Mesothelial cell of epicardium (in vitro differentiated cells): ENCODE measurements at places on chromosomes 5 and 9. TPM values are rescaled to one million over a fixed set of nuclear protein-coding genes. Genes with fewer than 3 reads are reported as not detected.

DNA sequence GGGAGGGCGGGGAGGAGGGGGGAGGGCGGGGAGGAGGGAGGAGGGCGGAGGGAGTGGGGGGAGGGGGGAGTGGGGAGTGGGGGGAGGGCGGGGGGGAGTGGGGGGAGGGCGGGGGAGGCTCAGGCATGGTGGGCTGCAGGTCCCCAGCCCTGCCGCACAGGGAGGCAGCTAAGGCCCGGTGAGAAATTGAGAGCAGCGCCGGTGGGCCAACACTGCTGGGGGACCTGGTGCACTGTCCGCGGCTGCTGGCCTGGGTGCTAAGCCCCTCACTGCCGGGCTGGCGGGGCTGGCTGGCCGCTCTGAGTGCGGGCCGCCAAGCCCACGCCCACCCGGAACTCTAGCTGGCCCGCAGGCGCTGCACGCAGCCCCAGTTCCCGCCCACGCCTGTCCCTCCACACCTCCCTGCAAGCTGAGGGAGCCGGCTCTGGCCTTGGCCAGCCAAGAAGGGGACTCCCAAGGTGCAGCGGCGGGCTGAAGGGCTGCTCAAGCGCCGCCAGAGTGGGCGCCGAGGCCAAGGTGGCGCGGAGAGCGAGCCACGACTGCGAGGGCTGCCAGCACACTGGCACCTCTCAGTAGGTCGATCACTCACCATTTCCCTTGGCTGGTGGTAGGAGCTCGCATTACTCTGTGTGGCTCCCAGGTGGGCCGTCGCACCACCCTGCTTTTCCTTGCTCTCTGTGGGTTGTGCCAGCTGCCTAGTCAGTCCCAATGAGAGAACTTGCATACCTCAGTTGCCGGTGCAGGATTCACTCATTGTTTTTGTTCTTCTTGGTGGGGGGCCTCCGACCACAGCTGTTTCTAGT is 160.2 kb downstream of the CNTLN start:
- DNase-seq = no peak
- no peak overlapping the region for H3K27ac ChIP-seq
- H3K36me3 ChIP-seq = peaks cover 24% of the 10 kb centered on the region
- H3K27me3 ChIP-seq = no peaks in the 10 kb centered on the region
- no peaks in the 10 kb centered on the region for H3K4me1 ChIP-seq
- no peak overlapping the region for H3K4me3 ChIP-seq

- H3K27me3 ChIP-seq = peaks cover 3% of the 10 kb centered on the region
- H3K4me1 ChIP-seq = peaks cover 10% of the 10 kb centered on the region
- no peak overlapping the region for H3K4me3 ChIP-seq
- H3K36me3 ChIP-seq = peaks cover 8% of the 10 kb centered on the region
- DNase-seq = no peak
Measured at GRCh38 chr9:137478613-137478961, 19.5 kb upstream of the NSMF start.

DNA sequence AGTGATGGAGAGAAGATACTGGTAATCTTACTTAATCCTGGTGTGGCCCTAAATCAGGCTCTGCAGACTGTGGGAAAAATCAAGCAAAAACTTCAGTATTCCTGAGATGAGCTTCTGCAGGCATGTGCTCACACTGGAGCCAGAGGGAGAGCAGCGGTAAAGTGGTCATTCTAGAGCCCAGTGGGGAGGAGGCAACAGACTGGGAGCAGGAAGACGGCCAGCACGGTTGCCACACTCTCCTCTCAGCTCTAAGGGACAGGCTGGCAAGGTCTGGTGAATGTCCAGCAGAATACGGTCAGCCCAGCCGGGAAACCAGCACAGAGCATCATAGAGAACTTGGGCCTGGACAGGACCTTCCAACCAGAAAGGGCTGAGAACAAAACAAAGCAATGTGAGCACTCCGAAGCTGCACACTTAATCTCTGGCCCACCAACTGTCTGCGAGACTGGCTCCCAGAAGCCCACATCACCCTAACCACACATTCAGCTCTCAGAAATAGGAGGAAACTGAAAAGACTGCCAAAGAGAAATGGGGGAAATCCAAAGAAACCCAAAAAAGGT is 30.3 kb downstream of the MED27 start:
- H3K27ac ChIP-seq = no peak overlapping the region
- no peak overlapping the region for H3K4me3 ChIP-seq
- H3K36me3 ChIP-seq = no peaks in the 10 kb centered on the region
- H3K4me1 ChIP-seq = peaks cover 15% of the 10 kb centered on the region
- DNase-seq = no peak

DNA sequence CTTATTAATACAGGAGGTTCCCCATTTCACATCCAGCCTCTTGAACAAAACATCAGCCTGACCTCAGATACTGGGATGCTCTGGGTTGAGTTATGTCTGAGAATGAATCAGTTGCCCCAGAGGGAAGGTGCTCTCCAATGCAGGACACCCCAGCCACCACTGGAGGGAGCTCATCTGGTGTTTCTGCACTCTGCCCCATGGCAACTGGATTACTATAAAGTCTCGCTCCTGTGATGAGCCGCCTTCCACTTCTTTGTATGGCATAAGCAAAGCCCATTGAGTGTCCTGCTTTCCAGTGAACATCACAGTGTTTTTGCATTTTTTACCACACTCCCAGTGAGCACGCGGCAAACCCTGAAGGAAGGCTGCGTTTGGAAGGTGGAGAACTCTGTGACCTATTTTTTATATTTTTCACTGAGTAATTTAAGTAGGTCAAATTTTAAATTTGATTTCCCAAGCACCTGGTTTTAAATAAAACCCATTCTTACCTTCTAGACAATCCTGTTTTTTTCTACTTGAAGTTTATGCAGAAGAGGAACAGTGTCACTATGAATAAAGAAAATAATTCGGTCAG is 176.9 kb upstream of the WWC1 start:
- peaks cover 2% of the 10 kb centered on the region for H3K27me3 ChIP-seq
- H3K4me3 ChIP-seq = no peak overlapping the region
- no peaks in the 10 kb centered on the region for H3K36me3 ChIP-seq
- no peaks in the 10 kb centered on the region for H3K4me1 ChIP-seq

SHISAL2B gene
- total RNA-seq = not detected in 3 replicates

GRCh38 chr9:133276923-133277322 is 1.9 kb upstream of the ABO start:
- H3K4me1 ChIP-seq = peaks cover 2% of the 10 kb centered on the region
- no peak overlapping the region for H3K4me3 ChIP-seq
- no peaks in the 10 kb centered on the region for H3K36me3 ChIP-seq
- H3K27me3 ChIP-seq = peaks cover 74% of the 10 kb centered on the region

DNA sequence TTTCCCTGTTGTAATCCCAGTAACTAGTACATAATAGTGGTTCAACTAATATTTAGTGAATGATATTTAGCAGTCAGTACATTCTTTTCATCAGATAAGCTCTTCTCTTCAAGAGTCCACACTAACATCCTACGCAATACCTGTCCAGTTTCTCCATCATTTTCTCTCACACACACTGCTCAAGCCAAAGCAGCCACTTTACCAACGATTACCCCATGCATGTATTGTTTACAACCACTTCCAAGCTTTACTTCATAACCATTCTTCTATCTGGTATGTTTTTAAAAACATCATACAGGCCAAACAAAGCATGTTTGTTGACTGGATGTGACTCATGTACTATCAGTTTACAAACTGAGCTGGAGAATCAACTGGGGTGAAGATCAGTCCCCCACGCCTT is 7.3 kb downstream of the UBTD2 start:
- H3K27ac ChIP-seq = no peak overlapping the region
- H3K4me3 ChIP-seq = no peak overlapping the region
- peaks cover 21% of the 10 kb centered on the region for H3K36me3 ChIP-seq
- no peaks in the 10 kb centered on the region for H3K27me3 ChIP-seq

DNA sequence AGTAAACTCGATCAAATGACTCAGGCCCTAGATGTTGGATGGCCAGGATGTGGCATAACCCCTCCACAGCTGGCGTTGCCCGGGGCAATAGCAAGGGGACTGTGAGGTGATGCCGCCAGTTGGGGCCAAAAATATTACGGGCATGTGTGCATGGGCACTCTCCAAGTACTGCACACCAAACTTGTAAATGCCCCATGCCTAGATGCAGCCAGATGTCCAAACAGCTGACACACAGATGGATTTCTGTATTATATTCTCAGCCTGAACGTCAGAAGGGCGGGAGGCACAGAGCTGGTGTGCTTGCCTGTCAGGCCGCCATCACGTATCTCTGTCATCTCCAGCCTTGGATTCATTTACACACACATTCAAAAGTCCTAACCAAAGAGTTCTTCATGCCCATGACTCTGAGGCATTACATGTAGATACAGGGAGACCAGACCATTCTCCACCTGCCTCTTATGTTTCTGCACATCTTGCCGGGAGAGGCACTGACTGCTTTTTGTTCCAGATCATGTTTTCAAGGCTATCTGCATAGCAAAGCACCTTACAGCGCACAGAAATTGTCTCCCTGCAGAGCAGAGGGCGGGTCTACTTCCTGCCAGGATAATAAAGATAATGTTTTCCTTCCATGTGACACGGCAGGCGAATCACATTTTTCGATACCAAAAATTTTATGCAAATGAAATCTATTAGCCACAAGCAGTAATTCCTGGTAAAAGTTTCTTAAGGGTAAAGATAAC is 200.9 kb upstream of the ADAMTS16 start:
- no peak overlapping the region for H3K27ac ChIP-seq
- no peak for DNase-seq
- H3K4me1 ChIP-seq = no peaks in the 10 kb centered on the region
- H3K36me3 ChIP-seq = no peaks in the 10 kb centered on the region
- no peak overlapping the region for H3K4me3 ChIP-seq

ZFR gene
- total RNA-seq = 68.2 to 71.5 TPM (median 70.7 TPM) in 3 replicates

DNA sequence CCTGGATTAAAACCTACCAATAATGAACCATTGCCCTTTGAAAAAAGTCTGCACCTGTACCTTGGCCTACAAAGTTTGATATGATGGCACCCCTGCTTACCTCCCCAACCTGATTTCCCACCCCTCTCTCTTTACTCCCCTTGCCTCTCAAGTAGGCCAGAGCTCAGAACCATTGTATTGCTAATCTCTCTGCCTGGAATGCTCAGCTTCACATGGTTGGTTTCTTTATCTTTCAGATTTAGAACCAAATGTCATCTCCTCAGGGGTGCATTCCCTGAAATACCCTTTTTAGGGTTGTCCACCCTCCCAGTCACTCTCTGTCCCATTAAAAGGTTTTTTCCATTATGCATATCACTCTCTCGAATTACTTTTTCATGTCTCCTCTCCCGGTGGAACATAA is 116.6 kb upstream of the VCAN start:
- H3K36me3 ChIP-seq = peaks cover 6% of the 10 kb centered on the region
- no peak for DNase-seq
- H3K4me1 ChIP-seq = peaks cover 4% of the 10 kb centered on the region
- no peak overlapping the region for H3K4me3 ChIP-seq

DNA sequence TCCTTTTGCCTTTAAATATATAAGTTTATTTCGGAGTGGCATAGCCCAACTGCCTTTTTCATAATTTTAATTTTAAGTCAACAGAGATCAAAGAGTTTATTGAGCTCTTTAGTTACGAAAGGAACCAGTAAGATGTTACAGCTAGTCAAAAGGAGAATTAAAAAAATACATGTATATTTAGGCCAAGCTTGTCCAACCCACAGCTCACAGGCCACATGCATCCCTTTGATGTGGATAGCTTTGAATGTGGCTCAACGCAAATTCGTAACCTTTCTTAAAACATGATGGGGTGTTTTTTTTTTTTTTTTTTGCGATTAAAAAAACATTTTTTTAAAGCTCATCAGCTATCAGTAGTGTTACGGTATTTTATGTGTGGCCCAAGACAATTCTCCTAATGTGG is 50.2 kb upstream of the IL31RA start:
- H3K36me3 ChIP-seq = no peaks in the 10 kb centered on the region
- peaks cover 2% of the 10 kb centered on the region for H3K27me3 ChIP-seq
- no peak overlapping the region for H3K27ac ChIP-seq
- DNase-seq = no peak
- no peak overlapping the region for H3K4me3 ChIP-seq

BRINP1 gene
- 11.4 to 13.2 TPM (median 13.0 TPM) in 3 replicates for total RNA-seq

PCSK5 gene
- total RNA-seq = 13.5 to 15.7 TPM (median 14.6 TPM) in 3 replicates

- DNase-seq = no peak
- H3K27ac ChIP-seq = no peak overlapping the region
- H3K4me3 ChIP-seq = no peak overlapping the region
- H3K4me1 ChIP-seq = peaks cover 10% of the 10 kb centered on the region
- H3K27me3 ChIP-seq = no peaks in the 10 kb centered on the region
- no peaks in the 10 kb centered on the region for H3K36me3 ChIP-seq
Measured at GRCh38 chr5:40206030-40206429, 473.7 kb upstream of the PTGER4 start.

DNA sequence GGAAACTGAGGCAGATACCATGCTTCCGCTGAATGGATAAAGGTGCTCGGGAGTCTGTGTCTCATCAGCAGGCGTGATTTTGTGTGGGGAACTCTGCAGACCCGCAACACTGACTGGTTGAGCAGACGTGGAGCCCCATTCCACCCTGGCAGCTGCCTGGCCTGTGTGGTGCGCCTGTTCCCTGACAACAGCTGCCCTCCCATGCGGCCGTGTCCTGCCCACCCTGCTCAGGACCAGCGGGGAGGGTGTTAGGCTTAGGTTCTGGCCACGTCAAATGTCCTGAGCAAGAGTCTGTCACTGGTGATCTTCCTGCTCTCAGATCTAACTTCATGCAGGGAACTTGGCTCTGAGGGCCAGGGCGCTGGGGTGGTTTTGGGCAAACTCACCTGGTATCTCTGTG is 417.7 kb upstream of the IRX4 start:
- peaks cover 26% of the 10 kb centered on the region for H3K4me1 ChIP-seq
- no peak for DNase-seq
- H3K36me3 ChIP-seq = no peaks in the 10 kb centered on the region
- peaks cover 10% of the 10 kb centered on the region for H3K27me3 ChIP-seq

DNA sequence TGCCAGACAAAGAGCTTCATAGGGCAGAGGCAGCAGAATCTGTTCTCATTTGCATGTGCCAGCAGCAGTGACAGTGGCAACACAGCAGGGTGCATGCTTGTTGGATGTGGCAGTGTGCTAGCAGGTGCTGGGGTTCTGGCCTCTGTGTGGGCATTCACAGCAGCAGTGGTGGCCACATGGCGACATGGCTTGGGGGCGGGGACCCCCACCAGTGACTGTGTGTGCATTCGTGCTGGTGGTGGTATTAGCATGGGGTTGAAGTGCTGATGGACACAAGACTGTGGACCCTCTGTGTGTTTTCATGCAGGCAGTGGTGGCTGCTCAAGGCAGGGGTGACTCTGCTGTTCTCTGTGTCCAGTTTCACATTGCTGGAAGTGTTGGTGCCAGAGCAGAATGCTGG is 183.2 kb upstream of the PDE4D start:
- DNase-seq = no peak
- H3K4me3 ChIP-seq = no peak overlapping the region
- no peaks in the 10 kb centered on the region for H3K4me1 ChIP-seq
- H3K27me3 ChIP-seq = no peaks in the 10 kb centered on the region
- peaks cover 21% of the 10 kb centered on the region for H3K36me3 ChIP-seq
- H3K27ac ChIP-seq = no peak overlapping the region

BARHL1 gene
- 0.11 to 0.18 TPM in 2 of 3 replicates, not detected in the other for total RNA-seq

- H3K36me3 ChIP-seq = peaks cover 2% of the 10 kb centered on the region
- DNase-seq = no peak
- H3K4me1 ChIP-seq = no peaks in the 10 kb centered on the region
- no peak overlapping the region for H3K27ac ChIP-seq
Measured at GRCh38 chr5:68720884-68721610, 372.8 kb upstream of the SLC30A5 start.
